Right lobe of liver (tissue), 6 donors: ENCODE measurements at places on chromosomes 7 and 10. TPM values are rescaled to one million over a fixed set of nuclear protein-coding genes. Genes with fewer than 3 reads are reported as not detected.

- no peaks in the 10 kb centered on the region for H3K27me3 ChIP-seq
- H3K27ac ChIP-seq = no peak overlapping the region
- DNase-seq = no peak
- H3K36me3 ChIP-seq = no peaks in the 10 kb centered on the region
These were observed 130.9 kb downstream of the AGMO start for GRCh38 chr7:15430911-15431310.

DNA sequence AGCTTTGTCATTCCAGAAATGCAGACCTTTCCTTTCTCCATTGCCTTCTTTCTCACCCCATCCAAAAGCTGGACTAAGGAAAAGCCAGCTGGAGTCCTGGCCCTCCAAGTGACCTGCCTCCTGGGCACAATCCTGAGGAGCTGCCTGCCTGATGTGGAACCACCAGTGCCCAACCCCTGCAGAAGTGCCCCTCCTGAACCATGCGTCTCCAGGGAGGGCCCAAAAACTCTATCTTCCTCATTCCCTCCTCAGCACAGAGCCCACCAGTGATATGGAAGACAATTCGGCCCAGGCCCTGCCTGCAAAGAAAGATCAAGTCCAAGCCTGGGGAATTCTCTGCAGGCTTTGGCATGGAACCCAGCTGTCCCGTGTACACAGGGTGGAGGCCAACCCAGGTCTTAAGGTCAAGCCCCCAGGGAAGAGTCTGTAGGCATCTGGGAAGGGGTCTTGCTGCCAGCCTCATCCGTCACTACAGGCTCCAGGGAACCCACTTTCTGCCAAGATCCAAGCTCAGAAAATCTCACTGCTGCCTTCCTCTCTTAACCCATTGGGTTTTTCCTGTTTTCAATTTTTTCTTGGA lies 3.5 kb upstream of the GRID1 start:
- H3K4me1 ChIP-seq = peaks cover 14% of the 10 kb centered on the region
- no peaks in the 10 kb centered on the region for H3K36me3 ChIP-seq
- peaks cover 8% of the 10 kb centered on the region for H3K27me3 ChIP-seq
- no peak overlapping the region for H3K27ac ChIP-seq

DNA sequence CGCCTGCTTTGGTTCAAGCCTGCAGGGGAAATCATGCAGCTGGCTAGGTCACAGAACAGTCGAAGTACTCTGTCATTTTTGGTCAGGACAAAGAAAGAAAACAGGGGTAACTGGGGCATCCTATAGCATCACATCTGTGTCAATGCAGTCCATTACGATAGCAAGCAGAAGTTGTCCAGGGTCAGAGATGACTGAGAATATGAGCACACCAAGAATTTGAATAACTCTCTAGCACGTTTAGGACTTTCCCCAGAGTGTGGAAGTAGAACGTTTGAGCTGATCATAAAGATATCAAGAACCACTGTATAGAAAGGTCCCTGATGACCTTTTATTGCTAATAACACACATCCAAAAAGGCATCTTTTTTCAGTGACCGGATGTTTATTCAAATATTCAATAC lies 12.7 kb upstream of the HECW1 start:
- no peaks in the 10 kb centered on the region for H3K27me3 ChIP-seq
- no peak for DNase-seq
- no peaks in the 10 kb centered on the region for H3K36me3 ChIP-seq
- H3K4me1 ChIP-seq = no peaks in the 10 kb centered on the region

DNA sequence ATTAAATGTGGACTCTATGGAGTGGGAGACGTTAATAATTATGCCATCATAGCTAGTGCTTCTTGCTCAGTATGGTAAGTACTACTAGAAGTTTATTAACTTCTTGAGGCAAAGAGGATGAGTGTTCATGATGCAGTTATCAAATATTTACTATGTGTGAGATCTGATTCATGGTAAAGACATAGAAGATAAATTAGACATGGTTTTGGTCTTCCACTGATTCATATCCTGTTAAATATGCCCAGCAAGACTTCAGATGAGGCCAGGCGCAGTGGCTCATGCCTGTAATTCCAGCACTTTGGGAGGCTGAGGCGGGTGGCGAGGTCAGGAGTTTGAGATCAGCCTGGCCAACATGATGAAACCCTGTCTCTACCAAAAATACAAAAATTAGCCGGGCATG lies 547.1 kb upstream of the ANKRD30A start:
- no peak overlapping the region for H3K27ac ChIP-seq
- no peak for DNase-seq
- no peaks in the 10 kb centered on the region for H3K36me3 ChIP-seq
- no peaks in the 10 kb centered on the region for H3K27me3 ChIP-seq
- no peaks in the 10 kb centered on the region for H3K4me1 ChIP-seq

The ZNF37A gene
- total RNA-seq = 5.5 TPM

DNA sequence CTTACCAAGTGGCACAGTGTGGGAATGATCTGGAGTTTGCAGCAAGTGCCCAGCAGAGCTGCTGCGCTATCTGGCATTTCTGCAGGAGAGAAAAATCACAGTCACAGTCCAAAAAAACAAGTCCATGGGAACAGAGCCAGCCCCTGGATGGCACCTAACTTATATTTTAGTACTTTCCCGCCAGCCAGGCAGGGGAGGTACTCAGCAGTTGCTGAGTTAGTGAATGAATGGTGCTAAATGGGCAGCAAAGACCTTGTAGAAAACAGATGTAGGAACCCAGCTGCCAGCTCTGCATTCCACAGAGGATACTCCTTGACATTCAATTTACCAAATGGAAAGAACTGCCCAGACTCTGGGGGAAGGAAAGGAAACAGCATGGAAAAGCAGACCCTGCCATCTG lies 54.5 kb downstream of the GSDME start:
- H3K27ac ChIP-seq = no peak overlapping the region
- no peaks in the 10 kb centered on the region for H3K27me3 ChIP-seq
- no peak overlapping the region for H3K4me3 ChIP-seq
- no peak for DNase-seq
- H3K36me3 ChIP-seq = no peaks in the 10 kb centered on the region

The HOXA1 gene
- 0.19 TPM for total RNA-seq

- no peak for DNase-seq
- H3K4me3 ChIP-seq = no peak overlapping the region
- H3K27ac ChIP-seq = no peak overlapping the region
- H3K36me3 ChIP-seq = no peaks in the 10 kb centered on the region
These were observed 38.9 kb upstream of the ANKRD1 start for GRCh38 chr10:90959826-90960225.

DNA sequence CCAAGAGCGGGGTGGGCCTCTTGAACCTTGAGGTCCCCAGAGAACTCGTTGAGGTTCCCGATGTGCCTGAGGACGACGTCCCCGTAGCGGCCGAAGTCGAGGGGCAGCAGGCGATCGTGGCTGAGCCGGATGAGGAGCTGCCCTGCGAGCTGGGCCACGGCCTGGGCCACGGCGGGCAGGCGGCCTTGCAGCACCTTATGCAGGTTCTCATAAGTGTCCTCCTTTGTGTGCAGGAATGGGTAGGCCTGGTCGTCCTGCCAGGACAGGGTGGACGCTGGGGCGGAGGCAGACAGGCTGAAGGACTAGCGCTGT lies 14.2 kb downstream of the TFR2 start:
- H3K36me3 ChIP-seq = peaks cover 57% of the 10 kb centered on the region
- H3K4me3 ChIP-seq = no peak overlapping the region

DNA sequence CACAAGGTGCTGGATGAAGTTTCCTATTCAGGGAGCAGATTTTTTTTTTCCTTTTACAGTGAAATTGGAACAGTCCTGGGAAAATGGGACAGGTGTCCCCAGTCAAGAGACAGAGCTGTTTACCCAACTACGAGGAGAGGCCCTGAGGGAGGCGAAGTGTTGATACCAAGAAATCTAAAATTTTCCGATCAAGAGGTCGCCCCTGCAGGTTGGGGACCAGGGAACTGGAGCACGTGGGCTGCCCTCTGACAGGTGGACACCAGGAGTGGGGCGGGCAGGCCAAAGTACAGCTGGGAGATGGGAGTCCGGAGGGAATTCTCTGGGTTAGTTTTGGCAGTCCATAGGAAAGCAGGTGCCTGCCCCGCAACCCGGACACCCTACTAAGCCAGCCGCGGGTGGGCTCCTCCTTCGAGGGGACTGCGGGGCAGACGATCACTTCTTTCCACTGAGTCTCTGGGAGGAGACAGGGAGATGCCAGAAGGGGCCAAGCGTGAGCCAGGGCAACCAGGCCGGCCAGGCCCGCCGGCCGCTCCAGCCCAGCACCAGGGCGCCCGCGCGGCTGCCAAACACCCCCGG lies 965 bp upstream of the CAMK1D start:
- H3K27me3 ChIP-seq = no peaks in the 10 kb centered on the region
- no peaks in the 10 kb centered on the region for H3K4me1 ChIP-seq
- no peaks in the 10 kb centered on the region for H3K36me3 ChIP-seq
- peak overlapping the region; percentile 54 for H3K4me3 ChIP-seq
- peak overlapping the region; percentile 79 for H3K27ac ChIP-seq

DNA sequence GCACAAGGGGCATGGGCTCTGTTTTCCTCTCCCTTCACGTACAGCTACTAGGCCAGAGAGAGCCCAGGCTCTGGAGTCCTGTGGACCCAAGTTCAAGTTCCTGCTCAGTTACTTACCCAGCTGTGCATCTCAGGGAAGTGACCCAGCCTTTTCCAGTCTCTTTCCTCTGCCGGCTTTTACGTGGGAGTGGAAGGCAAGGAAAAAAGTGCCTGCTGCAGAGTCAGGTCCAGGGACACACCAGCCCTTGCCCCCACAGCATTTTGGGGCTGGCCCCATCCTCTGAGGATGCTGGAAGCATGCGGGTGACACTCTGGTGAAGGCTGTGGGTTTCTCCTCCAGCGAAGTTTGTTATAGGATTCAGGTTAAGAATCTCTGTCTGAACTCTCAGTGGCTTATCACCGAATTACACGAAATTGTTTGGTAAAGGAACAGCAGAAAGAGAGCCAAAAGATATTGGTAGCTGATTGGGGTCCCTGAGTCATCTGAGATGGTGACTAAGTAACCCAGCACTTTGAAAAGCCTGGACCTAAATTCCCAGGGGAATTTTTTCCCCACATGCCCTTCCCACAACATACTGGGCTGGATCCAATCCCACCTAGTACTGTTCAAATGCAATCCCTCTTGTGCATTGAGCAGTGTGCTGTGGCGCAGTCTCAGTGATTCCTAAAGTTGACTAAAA lies 424.3 kb downstream of the RPS24 start:
- peaks cover 19% of the 10 kb centered on the region for H3K4me1 ChIP-seq
- H3K4me3 ChIP-seq = peak overlapping the region; percentile 34
- no peak for DNase-seq
- no peak overlapping the region for H3K27ac ChIP-seq
- H3K27me3 ChIP-seq = no peaks in the 10 kb centered on the region

The BMPER gene
- total RNA-seq = 7.3 TPM

DNA sequence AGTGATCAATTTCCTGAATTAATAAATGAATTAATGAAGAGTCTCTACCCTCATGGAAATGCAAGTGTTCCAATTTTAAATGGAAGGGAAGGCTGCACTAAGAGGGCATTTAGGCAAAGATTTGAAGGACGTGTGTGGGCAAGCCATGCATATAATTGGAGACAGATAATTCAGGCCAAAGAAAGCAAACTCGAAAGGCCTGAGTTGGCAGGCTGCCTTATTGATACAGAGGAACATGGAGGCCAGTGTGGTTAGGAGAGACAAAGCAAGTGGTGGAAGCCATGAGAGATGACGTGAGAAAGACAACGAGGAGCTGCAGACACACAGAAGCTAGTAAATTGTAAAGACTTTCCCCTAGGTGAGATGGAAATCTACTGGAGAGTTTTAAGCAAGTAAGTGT lies 15.4 kb upstream of the PCLO start:
- H3K4me1 ChIP-seq = no peaks in the 10 kb centered on the region
- H3K27ac ChIP-seq = no peak overlapping the region
- H3K27me3 ChIP-seq = no peaks in the 10 kb centered on the region
- no peak for DNase-seq
- no peak overlapping the region for H3K4me3 ChIP-seq

The CDHR3 gene
- 4.7 TPM for total RNA-seq
